Upper lobe of left lung (tissue), 6 donors: ENCODE measurements at places on chromosomes 2 and 18.
A peak's percentile ranks its signal among the peaks of the same experiment; 100 is the strongest.

DNA sequence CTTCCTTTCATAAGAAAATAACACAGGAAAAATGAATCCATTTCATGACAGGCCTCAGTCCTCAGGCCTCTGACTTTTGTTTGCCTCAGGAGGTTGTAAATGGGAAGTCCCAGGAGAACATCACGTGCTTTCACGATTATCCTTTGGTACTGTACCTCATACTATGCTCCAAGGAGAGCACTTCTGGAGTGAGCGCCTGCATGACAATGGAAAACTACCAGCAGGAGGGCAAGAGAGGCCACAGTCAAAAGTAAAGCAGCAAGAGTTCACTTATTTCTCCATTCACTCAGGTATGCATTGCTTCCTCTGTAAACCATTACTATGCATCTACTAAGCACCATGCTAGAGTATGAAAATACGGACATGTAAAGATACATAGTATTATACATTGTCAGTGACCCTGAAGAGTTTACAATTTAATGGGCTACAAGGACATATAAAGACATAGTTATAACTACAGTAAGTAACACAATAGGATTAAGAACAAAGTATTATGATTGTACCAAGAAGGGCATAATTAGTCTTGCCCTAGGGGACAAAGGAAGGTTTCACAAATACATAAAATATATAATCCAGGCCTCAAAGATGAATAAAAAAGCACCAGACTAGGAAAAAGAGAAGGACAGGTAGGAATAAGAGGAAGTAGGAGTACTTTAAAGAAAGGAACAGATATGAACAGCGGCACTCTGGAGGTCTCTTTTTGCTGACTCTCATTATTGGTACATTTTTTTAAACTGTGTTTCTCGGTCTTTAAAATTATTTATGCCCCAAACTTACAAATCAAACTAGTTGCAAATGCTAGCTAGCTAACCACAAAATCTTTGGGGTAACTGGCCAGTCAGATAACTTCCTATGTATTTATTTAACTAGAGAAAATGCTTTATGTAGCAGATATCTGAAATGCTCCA, 806.7 kb downstream of the NRXN1 start:
- DNase-seq = no peak

- no peak for DNase-seq
Observed at GRCh38 chr18:49572611-49573345, 10.9 kb downstream of the LIPG start.

DNA sequence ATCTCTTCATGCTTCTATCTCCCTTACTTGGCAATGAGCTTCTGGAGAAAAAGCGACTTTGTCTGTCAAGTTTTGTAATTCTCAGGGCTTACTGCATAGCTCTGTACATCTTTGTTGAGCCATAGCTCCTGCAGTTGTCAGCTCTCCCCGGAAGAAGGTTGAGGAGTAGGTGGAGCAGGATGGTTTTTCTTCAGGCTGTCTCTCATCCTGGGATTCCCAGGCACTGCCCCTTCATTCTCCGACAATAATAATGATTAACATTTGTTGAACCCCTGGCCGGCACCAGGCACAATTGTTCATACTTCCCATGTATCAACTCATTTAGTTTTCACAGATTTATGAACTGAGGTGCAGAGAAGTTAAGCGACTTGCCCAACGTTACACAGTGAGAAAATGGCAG, 23.5 kb upstream of the RHOB start:
- DNase-seq = no peak

GRCh38 chr2:195410074-195410671, 246.9 kb upstream of the SLC39A10 start:
- no peak for DNase-seq

GRCh38 chr2:96374211-96374951, 38.8 kb downstream of the NCAPH start:
- no peak for DNase-seq

- DNase-seq = no peak
Observed at GRCh38 chr18:26911840-26912239, 46.3 kb upstream of the AQP4 start.

GRCh38 chr2:179252423-179252822, 12.2 kb downstream of the SESTD1 start:
- no peak for DNase-seq

- DNase-seq = no peak
Observed at GRCh38 chr2:9285921-9286320, 79.3 kb downstream of the ASAP2 start.

DNA sequence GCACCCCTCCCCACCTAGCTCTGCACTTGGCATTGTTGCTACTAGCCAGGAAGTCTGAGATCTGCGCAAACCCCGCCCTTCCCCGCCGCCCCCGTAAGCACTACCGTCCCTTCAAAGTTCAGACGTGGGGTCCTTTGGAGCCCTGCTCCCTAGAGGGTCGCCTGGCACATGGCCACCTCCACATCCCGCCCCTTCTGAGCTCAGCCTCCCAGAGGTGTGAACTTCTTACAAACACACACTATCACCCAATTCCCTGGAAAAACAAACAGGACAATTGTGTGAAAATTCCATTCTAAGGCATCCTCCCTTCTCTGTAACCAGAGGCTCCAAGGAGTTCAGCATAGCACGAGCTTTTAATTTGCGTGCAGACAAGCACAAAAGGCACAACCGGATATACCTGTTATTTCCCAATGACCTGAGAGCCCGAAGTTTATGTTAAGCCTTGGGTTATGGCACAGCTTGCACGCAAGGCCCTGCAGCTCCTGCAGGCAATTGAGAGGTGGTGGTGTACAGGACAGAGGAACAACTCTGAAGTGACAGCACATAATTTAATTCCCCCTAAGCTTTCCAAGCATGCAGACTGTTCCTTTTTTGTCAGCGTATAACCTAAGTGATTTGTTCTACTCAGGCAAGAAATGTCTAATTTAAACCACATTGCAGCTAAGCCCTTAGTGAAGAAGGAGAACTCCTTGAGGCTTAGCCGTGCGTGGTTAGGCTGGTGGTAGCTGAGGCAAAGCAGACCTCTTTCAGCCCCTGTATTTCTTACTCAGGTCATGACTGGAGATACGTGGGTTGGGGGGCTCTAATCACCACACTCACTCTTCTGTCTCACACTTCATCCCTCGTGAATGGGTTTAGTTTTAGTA, 20.3 kb upstream of the CYP1B1 start:
- DNase-seq = peak; percentile 76

- no peak for DNase-seq
Observed at GRCh38 chr2:134262684-134263083, 8.8 kb downstream of the MGAT5 start.

DNA sequence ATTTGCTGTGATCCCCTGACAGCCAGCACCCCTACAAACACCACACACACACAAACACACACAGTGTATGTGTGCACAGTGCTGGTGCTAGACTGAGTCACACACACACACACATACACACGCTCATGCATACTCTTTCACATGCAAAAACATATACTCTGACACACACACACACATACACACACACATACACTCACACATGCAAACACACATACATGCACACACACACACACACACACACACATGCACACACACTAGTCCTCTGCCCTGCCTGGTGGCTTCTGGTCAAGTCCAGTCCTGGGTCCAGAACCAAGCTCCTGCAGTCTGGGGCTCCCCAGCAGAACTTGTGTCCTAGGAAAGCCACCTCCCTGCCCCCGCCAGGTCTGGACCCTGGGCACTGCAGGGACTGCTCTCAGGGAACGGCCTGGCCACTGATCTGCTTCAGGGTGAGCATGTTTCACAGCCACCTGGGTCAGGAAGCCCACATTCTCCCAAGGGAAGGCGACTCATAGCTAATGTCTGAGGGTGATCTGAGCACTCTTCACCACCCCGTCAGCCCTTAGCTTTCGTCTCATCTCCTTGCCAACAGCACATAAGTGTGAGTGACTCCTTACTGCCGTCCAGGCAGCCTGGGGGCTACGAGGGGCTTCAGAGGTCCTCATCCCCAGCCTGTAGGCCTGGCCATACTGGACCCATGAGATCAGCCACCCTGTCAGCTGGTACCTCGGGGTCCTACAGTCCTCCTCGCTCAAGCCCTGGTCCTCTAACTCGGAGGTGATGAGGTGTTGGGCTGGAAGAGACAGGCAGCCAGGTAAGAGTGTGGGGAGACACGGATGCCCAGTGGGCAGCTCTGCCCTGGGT, 88.1 kb downstream of the MCFD2 start:
- no peak for DNase-seq

- DNase-seq = no peak
Observed at GRCh38 chr18:68660354-68661183, 54.3 kb downstream of the TMX3 start.

DNA sequence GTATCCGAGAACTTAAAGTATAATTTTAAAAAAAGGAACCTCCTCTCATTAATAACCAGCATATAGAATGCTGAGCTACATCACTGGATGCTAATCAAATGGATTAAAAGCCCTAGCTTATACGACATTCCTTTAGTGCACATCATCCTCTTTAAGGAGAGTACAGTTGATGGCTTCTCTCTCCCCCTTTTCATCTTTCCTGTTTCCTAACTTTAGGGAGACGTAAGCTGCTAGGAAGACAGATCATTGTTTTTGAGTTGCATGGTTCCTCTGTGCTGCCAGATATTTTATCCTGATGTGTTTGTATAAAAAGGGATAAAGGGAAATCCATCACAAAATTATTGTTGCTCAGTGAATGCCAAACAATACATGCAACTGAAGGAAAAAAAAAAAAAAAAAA, 94.2 kb downstream of the SLC8A1 start:
- DNase-seq = no peak

DNA sequence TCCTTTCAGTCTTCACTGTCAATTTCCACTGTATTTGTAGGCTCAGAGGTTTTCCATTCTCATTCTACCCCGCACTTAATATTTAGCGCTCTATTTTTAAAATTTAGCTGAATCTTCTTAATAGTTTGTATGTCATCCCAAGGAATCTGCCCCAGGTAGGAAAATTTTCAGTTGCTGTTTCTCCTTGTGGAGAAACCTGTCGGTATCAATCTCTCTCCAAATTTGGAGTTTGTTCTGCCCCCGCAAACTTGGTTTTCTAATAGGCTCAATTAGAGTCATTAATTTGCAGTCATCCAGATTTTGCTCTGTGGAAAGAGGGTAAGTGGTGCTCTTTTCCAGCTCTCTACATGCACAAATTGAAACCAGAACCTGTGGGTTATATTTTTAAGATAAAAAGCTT, 87.6 kb downstream of the DNAH6 start:
- no peak for DNase-seq

DNA sequence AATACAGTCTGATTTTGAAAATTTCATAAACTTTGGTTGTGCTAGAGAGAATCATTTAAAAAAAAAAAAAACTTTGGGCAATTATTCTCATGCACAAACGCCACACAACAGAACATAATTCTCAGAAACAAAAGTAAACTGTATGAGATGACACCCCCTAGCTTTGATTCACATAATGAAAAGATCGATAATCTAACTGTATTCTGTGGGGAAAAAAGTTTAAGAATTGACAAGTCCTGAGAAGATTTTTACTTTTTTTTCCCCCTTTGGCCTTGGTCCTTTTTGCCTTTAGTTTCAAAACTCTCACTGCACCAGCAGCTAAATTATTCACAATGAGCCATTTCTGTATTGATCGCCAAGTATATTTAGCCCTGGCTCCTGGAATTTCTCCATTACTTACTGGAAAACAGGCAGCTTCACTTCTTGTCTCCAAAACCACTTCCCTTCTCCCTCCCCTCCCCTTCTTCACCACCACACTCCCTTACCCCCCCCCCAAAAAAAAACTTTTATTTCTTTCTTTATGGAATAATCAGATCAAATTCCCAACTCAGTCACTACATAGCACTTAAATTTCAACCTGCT, 2.0 kb downstream of the IKZF2 start:
- no peak for DNase-seq

DNA sequence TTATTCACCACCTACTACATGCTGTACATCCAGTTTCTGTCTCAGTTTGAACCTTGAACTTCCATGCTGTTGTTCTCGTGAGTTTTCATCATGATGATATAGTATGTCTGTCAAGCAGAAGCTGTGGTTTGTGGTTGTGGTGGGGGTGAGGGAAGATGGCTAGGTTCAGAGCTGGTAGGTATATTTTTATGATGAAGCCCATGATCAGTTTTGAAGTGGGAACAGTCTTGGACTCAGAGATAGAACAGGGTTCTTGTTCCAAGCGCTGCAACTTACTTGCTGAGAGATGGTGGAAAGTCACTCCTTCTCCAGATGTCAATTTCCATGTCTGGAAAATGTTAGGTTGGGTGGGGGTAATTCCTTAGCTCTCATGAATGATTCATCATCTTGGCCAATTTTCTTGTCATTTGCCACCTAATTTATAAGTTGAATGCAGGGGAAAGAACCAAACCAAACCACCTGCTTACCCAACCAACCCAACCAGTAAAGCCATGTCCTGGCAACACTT, 21.6 kb downstream of the PMAIP1 start:
- no peak for DNase-seq

- DNase-seq = no peak
Observed at GRCh38 chr2:168118733-168119514, 128.5 kb downstream of the STK39 start.

- DNase-seq = peak; percentile 65
Observed at GRCh38 chr2:206981739-206982340, 42.5 kb downstream of the CPO start.

- no peak for DNase-seq
Observed at GRCh38 chr2:207546822-207547221, 17.1 kb downstream of the CREB1 start.
